Renal cortex interstitium (tissue), 15 donors: ENCODE measurements at places on chromosomes 1 and 21. TPM values are rescaled to one million over a fixed set of nuclear protein-coding genes. Genes with fewer than 3 reads are reported as not detected.

The PCP4L1 gene
- polyA plus RNA-seq = 1.0 TPM

The RAB42 gene
- polyA plus RNA-seq = 2.2 TPM

The OR2M3 gene
- 0.06 TPM for polyA plus RNA-seq

The NR0B2 gene
- 1.2 TPM for polyA plus RNA-seq

DNA sequence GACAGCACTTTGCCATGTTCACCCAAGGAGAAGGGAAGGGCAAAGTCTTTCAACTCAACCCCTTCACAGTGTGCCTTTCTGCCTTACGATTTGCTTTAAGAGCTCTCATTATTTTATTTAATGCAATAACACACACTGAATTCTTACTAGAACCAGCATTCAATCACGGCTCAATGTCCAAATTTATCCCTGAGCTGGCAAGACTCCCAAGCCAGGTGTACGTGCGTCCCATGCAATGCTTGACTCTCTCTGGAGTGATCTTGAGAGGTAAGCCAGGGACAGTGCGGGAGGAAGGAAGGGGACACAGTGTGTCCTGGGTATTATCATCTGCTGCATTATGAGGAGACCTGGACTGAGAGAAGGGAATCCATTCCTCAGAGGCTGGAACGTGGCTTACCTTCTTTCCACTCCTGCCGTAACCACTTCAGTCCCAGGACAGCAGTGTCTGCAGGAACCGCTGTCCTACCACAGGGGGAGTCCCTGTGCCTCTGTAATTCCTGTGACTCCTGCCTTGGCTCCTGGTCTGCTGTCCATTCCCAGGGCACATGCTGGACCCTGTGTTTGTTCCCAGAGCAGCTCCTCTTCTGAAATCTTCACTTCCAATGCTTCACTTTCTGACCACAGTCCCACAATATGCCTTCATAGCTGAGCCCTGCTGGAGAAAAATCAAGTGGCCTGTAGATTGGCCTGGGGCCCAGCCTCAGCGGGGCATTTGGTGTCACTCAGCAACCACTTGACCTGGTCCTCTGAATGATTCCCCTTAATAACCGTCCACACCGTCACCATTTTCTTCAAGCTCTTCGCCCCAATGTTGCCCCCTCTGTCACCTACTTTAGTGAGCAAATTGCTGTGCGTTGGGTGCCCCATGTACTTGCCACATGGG lies 28.6 kb upstream of the STUM start:
- no peak for DNase-seq

GRCh38 chr1:100440075-100440809 lies 87.9 kb downstream of the CDC14A start:
- no peak for DNase-seq

DNA sequence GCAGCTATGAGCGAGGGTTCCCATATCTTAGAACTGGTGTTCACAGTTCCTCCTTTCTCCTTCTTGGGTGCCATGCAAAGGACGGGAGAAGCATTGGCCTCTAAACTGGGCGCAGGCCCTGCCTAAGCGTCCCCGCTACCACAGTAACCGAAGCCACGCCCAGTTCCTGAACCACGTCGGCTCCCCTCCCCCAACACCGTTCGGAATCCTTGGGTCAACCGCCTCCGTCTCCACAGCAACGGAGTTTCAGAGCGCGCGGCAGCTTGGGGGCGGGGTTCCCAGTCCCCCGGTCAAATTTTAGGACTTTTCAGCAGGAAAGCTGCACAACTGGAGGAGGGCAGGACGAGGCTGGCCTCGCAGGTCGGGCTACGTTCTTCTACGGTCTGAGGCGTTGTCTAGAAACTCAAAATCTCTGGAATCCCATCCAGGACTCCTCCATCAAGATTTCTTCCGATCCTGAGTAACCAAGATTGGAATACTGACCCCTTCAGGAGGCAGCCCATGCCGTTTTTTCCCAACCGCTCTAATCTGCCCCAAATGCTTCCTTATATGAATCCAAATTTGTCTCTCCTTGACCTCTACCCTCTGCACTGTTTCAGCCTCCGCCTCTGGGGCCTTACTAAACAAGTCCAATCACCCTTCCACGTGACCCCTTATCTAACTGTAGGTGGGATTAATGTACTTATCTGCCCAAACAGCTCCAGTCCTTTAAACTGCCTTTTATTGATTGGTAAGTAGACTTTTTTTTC lies at the start of gene SPAG17:
TSS of gene SPAG17 (minus strand) at position 145 of the 749 bp plus-strand sequence. CDS start at position 74, 71 bp downstream.
- DNase-seq = peak; percentile 90

DNA sequence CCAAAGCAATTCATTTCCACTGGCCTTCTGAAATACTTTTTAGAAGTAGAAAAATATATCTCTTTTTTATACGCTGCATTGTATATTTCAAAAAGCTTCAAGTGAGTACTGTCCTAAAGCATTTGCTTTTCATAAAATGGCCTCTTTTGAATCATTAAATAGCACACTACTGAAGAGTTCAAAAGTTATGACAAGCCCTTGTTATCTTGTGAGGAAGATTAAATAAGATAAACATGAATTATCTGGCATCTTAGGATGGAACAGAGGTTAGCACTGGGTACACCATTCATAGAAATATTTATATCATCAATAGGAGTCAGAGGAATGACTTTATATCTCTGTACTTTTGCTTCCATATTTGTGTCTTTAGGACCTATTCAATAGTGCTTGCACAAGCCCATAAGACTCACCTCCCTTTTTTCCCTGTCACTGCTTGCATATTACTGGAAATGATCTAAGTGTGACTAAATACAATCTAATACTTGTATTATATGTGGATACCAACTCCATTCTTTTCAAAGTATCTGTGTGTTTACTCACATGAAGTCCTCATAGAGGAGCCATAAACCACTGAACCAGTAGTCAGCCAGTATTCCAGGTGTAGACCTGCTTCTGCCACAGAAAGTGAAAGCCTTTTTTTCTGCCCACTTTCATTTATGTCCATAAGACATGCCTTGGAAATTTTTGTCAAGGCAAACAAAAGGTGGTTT lies 274.2 kb upstream of the C1orf105 start:
- DNase-seq = no peak

DNA sequence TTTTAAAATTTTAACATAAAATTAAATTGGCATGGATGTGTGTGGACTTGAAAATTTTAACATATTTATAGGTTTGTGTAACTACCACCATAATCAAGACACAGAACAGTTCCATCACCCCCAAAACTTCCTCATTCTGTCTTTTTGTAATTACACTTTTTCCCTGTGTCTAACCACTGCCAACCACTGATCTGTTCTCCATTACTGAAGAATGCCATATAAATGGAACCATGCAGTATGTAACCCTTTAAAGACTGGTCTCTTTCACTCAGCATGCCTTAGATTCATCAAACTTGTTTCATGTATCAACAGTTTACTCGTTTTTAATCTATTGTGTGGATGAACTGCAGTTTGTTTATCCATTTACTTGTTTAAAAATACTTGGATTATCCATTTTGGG lies 13.0 kb upstream of the AHCYL1 start:
- no peak for DNase-seq

- DNase-seq = no peak
Measured at GRCh38 chr21:19433623-19434022, 1030.0 kb upstream of the TMPRSS15 start.

DNA sequence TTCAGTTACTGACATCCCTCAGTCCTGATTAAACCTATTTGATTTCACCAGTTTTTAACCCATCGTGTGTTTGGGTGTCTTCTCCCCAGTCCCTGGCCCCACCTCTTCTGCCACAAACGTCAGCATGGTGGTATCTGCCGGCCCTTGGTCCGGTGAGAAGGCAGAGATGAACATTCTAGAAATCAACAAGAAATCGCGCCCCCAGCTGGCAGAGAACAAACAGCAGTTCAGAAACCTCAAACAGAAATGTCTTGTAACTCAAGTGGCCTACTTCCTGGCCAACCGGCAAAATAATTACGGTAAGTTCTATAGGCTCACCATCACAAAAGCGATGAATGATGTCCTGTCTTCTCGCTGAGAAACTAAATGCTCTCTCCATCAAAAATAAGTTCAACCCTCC lies 28.7 kb downstream of the NBPF3 start:
- DNase-seq = no peak

DNA sequence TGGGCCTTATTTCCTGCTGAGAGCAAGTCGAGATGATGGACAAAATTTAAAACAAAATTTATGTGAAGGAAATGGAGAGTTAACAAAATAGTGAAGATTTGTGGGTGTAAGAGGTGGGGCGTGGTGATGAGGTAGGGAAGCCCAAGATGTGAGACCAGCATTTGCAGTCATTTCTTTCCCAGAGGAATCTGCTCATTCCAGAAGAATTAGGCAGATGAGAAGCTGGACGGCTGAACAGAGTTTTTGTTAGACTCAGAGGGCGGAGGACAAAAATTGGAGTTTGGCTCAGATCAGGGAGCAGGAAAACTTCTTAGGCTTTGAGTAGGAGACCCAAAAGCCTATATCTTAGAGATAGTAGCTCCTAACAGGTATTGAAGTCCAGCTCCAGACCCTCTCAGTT lies 65.3 kb downstream of the CAMTA1 start:
- no peak for DNase-seq

GRCh38 chr1:201482755-201483154 lies 13.8 kb upstream of the PHLDA3 start:
- no peak for DNase-seq

- no peak for DNase-seq
Measured at GRCh38 chr1:39872698-39873097, 10.6 kb downstream of the TRIT1 start.

DNA sequence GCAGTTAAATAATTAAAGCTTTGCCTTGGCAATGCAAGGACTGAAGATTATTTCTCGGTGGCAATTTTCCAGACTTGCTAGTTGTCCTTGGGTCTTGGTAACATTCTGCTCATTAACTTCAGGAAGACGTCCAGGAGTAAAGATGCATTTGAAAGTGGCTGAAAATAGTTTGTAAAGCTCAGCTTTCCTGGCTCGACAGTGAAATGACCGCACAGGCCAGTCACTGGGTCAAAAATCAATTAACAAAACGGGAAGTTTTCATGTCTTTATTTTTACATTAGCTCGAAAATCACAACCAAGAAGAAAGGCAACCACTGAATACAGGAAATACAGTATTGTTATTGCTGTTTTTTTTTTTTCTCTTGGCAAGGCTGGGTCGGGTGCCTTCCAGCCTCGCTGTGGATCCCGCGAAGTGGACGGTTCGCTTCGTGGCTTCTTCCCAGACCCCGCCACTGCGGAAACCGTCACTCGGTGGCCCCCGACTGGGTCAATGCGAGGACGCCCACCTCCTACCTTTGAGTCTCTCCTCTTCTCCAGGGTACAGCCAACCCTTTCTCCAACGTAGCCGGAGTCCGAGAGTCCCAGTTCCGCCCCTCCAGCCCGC lies 479 bp upstream of the SNX7 start:
- peak; percentile 3 for DNase-seq

DNA sequence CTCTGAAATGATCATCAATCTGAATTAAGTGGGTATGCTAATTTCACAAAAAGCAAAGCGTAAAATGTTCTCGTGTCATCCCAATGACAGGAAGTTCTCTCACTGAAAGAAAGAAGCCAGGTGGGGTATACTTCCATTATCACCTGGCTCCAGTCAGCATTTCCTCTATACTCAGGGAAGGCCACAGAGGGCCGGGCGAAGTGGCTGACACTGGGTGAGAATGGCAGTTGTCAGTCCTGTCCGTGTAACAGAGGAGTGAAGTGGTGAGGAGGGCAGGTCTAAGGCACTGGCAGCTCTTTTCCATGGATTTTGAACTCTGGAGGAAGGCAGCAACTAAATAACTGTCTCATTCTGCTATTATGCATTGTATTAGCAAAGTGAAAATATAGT lies 60.4 kb downstream of the CAPN2 start:
- DNase-seq = no peak

DNA sequence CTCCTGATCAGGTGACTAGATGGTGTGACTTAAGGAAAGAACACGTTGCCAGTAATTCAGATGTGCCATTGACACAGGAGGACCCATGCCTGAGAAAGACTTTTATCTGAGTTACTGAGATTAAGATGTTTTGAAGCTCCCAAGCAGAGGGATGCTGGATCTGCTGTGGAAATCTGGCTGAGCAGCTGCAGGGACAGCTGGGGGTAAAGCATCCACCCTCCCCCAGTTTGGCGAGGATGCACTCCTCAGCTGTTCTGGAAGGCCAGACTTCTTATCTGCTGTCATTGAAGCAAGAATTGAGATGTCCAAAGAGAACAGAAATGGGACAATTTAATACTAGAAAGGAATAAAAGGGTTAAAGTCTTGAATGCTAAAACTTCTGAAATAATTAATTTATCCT lies 25.7 kb downstream of the TTC3 start:
- no peak for DNase-seq

DNA sequence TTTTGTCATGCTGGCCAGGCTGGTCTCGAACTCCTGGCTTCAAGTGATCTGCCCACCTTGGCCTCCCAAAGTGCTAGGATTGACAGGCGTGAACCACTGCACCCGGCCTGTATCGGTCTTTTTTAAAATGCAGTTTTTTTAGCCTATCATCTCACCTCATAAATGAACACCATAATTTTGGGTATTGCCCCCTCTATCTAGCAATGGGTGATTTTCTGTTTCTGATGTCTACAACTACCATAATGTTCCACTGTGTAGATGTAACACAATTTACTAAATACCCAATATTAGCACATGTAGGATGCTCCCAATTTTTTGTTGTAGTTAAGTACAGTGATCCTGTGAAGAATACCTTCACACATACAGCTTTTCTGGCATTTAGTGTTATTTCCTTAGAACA lies 2.0 kb upstream of the CAMTA1 start:
- no peak for DNase-seq

DNA sequence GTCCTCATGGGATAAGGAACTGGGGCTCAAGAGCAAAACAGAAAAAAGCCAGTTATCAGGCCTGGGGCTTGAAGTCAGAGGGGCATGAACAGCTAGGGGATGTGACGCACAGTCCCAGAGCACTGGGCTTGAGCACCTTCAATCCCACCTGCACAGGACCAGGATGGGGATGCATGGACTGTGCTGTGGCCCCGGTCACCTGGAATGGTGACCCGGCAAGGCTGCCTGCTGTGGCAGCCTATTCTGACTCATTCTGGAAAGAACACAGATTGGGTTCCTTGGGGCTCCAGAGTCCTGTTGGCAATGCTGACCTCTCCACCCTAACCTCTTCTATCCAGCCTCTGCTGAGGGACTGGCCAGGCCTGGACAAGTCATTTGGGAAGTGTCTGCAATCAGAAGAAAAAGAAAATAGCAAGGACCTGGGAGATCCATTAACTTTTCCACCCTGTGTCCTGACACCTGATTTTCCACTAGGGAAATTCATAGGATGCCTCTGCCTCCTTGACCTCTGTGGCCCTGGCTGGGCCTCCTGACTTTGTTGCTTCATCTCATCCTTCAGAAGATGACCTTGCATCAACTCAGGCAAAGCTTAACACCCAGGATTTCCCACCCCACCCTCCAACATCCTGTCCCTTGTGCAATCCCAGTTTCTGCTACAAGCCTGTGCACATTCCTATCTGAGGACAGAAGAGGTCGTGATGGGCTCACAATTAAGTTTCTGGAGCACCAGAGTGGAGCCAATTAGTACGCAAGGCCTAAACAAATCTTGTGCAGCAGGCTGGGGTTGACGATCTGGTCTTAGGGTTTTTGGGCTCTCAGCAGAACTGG lies 17.9 kb upstream of the FMOD start:
- DNase-seq = no peak
